ENCODE measurements at places on chromosomes 12 and 14. TPM values are rescaled to one million over a fixed set of nuclear protein-coding genes. Genes with fewer than 3 reads are reported as not detected.

DNA sequence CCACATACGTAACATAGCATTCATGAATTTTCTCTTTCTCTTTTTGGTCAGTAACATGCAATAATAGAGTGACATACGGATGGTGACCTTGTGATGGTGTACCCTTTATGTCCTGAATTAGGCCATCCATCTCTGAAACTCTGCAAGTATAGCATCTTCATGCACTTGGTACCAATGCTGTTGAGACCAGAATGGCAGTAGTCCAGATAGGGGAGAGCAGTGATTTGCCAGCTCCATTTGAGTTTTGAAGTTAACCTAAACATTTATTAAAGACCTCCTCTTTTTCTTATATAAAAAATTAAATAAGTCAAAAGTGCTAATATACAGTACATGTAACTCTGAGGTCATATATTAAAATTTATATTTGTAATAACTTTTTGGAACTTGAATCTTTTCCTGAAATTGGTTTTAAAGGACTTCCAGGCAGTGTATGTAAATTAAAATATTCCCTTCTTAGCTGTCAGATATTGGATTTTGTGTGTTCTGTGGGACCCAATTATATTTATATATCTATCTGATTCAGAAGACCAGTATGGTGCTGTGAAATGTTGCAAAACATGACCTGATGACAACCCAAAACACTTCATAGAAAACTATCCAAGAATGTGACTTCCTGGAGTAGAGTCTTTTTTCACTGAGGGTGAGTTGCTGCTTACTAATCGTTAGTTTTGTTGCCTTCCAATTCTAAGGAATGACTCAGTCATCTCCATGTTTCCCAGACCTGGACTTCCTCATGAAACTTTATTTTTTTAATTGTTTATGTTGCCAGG, 3.5 kb downstream of the ELK3 start:
- H3K4me1 ChIP-seq = no peaks in the 10 kb centered on the region
- peaks cover 4% of the 10 kb centered on the region for H3K27me3 ChIP-seq
- no peaks in the 10 kb centered on the region for H3K36me3 ChIP-seq
- no peak for DNase-seq

- no peaks in the 10 kb centered on the region for H3K4me1 ChIP-seq
- H3K27me3 ChIP-seq = no peaks in the 10 kb centered on the region
- no peak overlapping the region for H3K4me3 ChIP-seq
- no peak for DNase-seq
- no peak overlapping the region for H3K27ac ChIP-seq
These were observed 6.7 kb upstream of the TESC start for GRCh38 chr12:117105902-117106301.

DNA sequence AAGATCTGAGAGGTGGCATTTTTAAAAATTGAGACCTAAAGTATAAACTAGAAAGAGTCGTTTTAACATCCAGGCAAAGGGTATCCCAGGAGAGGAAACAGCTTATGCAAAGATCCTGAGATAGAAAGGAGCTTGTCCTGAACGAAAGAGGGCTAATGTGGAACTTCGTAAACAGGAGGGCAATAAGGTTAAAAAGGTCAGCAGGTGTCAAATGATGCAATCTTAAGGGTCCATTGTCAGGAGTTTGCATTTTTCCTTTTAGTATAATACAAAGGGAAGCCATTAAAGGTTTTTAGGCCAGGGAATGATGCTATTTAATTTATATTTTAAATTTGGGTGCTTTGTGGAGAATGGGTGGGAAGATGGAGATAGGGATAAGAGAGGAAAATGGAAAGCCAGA, 14.4 kb downstream of the FMNL3 start:
- peaks cover 17% of the 10 kb centered on the region for H3K4me1 ChIP-seq
- H3K36me3 ChIP-seq = no peaks in the 10 kb centered on the region
- H3K27me3 ChIP-seq = no peaks in the 10 kb centered on the region
- no peak for DNase-seq

DNA sequence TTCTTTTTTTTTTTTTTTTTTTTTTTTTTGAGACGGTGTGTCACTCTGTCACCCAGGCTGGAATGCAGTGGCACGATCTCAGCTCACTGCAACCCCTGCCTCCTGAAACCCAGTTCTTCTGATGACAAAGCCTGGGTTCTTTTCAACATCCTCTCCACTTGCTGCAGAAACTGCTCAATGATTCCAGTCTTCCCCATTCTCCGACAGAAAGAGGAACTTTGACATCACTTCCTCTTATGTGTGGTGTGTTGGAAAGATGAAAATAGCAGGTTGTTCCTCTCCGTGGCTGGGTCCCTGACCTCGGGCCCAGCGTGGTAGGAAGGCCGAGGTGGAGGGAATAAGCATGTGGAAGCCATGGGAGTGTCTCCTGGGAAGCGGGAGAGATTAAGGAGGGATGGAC, 198.4 kb downstream of the PHETA1 start:
- H3K27me3 ChIP-seq = peaks cover 2% of the 10 kb centered on the region
- H3K27ac ChIP-seq = no peak overlapping the region
- no peaks in the 10 kb centered on the region for H3K4me1 ChIP-seq

- H3K27me3 ChIP-seq = no peaks in the 10 kb centered on the region
- no peak overlapping the region for H3K4me3 ChIP-seq
- H3K36me3 ChIP-seq = no peaks in the 10 kb centered on the region
- H3K27ac ChIP-seq = no peak overlapping the region
- no peak for DNase-seq
- no peaks in the 10 kb centered on the region for H3K4me1 ChIP-seq
These were observed 173.3 kb downstream of the PPM1H start for GRCh38 chr12:62761658-62762057.

DNA sequence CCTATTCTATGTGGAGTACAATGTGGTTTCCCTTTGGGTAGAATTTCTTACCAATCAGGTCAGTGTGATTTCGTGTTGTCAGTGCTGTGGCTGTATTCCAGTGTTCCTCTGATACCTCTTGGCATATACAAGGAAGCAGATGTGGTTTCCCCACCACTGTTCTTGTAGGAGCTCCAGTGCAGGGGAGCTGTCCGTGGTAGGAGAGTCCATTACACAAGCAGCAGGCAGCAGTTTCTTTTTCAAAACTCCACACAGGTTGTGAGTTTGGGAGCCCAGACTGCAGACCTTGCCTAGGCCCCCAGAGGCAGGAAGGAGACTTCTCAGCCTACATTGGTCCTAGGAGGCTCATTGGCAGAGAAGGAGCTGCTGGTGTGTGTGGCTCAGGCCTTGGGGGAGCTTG, 452.8 kb downstream of the AACS start:
- no peaks in the 10 kb centered on the region for H3K36me3 ChIP-seq
- H3K27ac ChIP-seq = no peak overlapping the region
- H3K27me3 ChIP-seq = no peaks in the 10 kb centered on the region
- peak; percentile 54 for DNase-seq

- no peaks in the 10 kb centered on the region for H3K36me3 ChIP-seq
- peak overlapping the region; percentile 11 for H3K27ac ChIP-seq
These were observed 662 bp upstream of the NELL2 start for GRCh38 chr12:44876544-44877410.

DNA sequence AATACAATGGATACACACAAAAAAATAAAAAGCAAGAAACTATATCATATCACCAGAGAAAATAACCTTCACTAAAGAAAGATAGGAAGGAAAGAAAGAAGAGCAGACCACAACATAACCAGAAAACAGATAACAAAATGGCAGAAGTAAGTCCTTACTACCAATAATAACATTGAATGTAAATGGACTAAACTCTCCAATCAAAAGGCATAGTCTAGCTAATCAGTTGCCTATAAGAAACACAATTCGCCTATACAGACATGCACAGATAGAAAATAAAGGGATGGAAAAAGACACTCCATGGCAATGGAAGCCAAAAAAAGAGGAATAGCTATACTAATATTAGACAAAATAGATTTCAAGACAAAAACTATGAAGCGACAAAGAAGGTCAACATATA, 8.9 kb upstream of the TAS2R30 start:
- H3K36me3 ChIP-seq = peaks cover 5% of the 10 kb centered on the region
- DNase-seq = no peak
- H3K4me3 ChIP-seq = no peak overlapping the region
- H3K27me3 ChIP-seq = no peaks in the 10 kb centered on the region
- H3K27ac ChIP-seq = no peak overlapping the region
- no peaks in the 10 kb centered on the region for H3K4me1 ChIP-seq

Gene CLEC4C
- total RNA-seq = not detected

Gene FAM161B
- 0.32 TPM for total RNA-seq

Gene NKX2-1
- not detected for total RNA-seq

Gene VRTN
- 148 TPM for total RNA-seq

Gene ART4
- not detected for total RNA-seq

All from H1 (cell line).